ENCODE measurements at places on chromosomes 1 and 21.
A peak's percentile ranks its signal among the peaks of the same experiment; 100 is the strongest.

DNA sequence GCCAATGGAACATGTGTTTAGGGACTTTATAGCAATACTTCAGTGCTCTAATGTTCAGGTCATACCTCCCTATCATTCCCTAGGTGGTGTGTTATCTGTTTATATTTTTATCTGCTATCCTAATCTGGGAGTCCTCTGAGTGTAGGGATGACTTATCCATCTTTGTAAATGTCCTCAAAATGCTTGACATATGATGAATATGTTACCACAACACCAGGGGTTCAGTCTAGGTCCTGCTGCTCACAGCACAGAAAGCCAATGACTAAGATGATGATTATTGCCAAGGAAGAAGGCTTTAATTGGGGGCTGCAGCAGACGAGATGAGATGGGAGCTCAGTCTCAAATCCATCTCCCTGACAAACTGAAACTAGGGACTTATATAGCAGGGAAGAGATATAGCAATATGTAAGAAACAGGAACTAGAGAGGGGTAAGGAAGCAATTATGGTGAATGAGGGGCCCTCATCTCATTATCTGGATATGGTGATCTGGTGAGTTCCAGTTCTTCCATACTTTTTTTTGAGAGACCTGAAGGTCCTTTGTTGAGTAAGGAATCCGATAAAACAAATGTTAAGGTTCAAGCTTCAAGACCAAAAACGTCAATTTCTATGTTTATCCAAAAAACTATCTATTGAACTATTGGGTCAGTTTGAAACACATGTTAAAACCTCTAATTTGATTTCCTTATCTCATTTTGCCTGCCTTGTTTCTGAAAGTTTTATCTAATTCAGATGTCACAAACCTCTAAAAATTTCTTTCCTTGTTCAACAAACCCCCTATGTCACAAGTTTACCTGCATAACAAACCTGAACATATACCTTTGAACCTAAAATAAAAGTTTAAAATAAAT, 256.7 kb upstream of the CACYBP start:
- DNase-seq, result no peak

- DNase-seq, result no peak
Observed at GRCh38 chr1:12106153-12106552, 43.0 kb downstream of the TNFRSF8 start.

DNA sequence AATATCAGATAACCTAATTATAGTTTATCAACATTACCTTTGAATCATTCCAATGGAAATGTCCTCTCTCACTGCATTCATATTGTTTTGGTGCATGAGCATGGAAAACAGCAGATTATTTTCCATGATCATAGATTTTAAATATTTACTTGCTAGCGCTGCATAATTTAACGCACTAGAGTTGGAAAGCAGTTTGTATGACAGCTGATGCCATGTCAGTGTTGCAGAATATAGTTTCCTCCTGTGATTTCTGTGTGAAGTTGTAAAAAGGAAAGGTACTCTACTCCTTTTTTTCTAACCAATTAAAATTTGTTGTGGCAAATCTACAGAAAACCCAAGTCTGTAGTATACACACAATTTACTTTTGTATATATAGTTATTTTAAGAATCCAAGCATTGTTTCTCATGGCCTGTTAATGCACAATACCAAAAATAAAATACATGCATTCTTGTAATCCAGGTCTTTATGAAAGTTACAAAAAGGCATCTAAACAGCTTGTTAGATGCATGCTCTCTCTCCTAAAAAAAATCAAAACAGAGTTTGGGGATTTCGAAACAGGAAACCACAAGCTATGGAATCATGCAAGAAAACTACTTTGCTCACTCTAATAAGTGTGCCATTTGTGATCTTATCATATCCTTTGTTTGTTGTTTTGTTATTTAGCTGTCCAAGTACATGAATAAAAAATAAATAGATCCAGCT, 1.9 kb upstream of the ATG4C start:
- no peak for DNase-seq

DNA sequence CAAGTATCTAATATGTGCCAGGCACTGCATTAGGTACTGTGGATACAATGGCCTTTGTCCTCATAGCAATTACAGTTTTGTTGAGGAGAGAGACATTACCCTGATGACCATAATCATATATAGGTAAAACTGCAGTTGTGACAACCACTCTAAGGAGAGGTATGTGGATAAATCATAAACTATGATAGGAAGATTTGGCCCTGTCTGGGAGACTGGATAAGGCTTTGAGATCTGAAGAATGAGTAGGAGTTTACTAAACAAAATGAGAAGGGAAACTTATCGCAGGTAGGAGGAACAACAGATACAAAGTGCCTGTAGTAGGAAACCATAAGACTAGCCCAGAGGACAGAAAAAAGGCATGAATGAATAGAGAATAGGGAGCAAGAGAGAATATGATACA, 4.4 kb downstream of the TMCO1 start:
- DNase-seq, result no peak

DNA sequence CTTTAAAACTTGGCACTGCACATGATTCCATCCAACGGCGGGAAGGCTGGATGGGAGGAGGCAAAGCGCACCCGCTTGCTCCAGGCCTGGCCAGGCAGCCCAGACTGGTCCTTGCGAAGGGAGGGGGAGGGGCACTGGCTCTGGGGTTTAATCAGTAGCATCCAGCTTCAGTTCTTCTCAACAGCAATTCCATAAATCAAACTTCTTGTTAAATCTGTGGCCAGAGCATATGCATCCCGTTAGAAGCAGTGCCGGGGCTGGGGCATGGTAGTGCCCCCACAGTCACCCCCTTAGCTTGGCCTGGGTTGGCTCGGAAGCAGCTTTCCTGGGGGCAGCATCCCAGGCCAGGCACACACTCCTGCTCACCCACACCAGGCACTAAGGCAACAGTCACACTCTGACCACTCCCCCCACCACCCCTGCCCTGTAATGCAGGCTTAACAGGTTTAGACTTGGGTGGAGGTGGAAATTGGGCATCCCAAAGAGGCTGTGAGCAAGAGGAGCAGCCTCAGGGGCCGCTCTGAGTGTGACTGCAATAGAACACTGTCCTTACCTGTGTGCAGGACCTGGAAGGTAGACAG, 94.1 kb upstream of the CASZ1 start:
- no peak for DNase-seq

GRCh38 chr1:172944931-172945330, 105.8 kb downstream of the TNFSF18 start:
- no peak for DNase-seq

DNA sequence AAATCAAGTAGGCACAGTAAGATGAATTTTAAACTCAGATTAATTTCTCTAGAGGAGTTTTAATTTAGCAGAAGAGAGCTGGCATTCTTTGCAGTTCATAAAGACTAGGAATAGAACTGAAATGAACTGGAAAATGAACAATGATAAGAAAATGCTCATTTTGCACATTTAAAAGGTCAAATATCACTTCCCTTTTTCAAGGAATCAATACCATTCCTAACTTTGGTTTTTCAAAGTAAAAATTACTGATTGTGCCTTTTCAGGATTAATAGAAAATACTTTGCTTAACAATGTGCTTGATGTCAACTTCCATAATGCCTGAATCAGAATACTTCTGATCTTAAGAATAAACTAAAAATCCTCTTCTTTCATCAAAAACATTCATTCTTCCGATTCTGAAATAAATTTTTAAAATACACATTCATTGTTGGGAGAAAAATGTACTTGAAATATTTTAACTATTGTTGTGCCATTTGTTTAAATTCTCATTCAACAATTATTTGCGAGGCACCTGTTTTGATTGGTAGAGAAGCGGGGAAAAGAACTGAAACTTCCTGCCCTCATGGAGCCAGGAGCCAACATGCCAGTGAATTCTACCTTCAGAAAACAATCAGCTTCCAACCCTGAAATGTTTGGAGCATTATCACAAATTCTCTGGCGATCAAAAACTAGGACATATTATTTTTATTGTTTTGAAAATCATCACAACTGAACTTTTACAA, 2.1 kb downstream of the SCAF4 start:
- no peak for DNase-seq

GRCh38 chr1:230877146-230877923, 9.0 kb upstream of the C1orf198 start:
- no peak for DNase-seq

GRCh38 chr1:15610167-15610566, 7.1 kb upstream of the DDI2 start:
- DNase-seq, result no peak

GRCh38 chr1:203408486-203409481, 57.9 kb upstream of the FMOD start:
- DNase-seq, result no peak

GRCh38 chr1:231508941-231509340, 19.5 kb upstream of the TSNAX start:
- DNase-seq, result no peak

DNA sequence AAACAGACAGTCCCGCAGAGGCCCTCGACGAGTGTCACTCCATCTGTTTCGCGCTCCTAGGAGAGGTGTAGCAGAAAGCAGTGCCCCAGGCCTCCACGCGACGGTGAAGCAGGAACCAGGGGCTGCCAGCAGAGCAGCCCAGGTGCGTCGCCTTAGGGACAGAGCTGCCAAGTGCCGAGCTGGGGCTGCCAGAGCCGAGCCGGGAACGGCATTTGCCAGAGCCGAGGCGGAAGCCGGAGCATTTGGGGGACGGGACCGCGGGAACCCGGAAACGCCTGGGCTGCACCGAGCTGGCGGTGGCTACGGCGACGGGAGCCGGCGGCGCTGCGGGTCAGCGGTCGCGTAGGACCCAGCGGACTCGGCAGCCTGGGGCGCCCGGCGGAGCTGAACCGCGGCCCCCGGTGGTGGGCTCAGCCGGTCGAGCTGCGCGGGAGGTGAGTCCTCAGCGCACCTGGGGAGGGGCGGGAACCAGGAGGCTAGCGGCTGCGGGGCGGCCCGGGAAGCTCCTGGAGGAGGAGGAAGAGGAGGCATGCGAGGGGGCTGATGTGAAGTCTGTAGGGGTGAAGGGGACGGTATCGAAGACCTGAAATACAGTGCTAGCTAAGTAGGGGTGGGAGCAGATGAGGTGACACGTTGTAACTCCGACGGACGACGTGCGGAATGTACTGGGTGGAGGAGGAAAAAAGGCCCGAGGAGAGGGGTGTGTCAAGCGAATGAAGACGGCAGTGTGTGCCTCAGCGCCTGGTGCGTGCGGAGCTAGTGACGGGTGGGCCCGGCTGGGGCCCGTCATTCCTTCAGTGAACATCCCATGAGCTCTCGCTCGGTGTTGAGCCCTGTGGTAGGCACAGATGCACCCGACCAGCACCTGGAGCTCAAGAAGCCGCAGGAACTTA, at the start of gene SLC35A3:
Gene SLC35A3 (plus strand): TSS at position 268 of the 893 bp plus-strand sequence. CDS start 23,559 bp downstream, outside the sequence.
- DNase-seq, result peak; percentile 35

GRCh38 chr1:33322109-33322508, 1.2 kb upstream of the A3GALT2 start:
- no peak for DNase-seq

GRCh38 chr1:97252076-97252475, 530.5 kb downstream of the PTBP2 start:
- no peak for DNase-seq

DNA sequence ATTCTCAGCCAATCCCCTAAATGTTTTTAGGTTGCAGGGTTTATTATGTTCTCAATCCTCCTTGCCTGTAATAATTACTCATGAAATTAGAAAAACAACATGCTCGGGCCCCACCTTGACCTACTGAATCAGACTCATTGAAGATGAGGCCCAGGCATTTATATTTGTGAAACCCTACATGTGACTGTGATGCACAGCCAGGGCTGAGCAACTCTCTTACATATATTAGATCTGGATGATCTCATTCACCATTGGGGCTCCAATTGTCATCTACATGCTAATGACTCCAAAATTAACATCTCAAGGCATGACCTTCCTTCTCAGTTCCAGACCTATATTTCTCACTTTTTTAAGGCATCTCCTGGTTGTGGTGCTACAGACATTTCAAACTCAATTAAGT, 103.3 kb downstream of the WDR3 start:
- no peak for DNase-seq

DNA sequence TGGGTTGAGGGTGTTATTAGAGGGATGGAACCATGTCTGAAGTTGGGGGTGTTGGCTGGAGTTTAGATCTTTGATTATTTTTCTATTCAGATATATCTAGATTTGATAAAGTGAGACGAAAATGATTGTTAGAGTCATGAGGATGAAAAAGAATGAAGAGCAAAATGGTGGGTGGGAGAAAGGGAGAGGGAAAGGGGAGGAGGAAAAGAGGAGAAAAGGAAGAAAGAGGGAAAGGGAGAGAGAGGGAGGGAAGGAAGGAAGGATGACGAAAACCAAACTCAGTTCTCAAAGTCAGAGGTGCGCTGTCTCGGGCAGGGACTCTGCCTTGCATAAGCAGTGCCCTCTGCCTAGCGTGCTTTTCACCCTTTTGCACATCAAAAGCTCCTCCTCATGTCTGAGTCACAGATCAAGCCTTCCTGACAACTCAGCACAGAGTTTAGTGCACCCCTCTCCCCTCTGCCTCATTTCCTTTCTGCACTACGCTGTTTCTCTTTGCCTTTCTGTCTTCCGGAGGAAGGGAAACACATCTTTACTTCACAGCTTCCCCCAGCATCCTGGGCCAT, 225.8 kb upstream of the PROX1 start:
- DNase-seq, result no peak

DNA sequence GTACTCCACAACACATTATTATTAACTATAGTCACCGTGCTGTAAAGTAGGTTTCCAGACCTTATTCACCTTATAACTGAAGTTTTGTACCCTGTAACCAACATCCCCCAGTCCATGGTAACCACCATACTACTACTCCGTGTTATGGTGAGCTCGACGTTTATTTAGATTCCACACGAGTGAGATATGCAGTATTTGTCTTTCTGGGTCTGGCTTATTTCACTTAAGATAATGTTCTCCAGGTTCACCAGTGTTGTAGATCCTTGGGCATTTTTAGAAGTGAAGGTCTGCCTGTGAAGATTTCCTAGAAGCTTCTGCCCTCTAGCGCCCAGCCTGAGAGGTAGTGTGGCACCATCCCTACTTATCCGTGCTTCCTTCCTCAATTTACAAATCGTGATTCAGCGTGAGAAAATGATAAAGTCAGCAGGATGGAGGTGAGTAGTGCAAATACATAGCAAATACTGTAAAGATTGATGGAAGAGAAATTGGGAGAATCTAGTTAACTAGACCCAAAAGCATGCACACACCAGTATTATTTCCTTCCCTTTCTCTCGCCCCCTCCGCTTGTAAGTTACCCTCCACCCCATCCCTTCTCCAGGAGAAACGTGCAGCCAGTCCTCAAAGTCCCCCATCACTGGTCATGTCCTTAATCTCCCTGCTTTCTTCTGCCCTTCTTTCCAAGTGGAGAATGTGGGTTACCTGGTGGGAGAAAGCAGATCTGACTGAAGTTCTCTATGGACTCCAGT, 36.0 kb upstream of the DISC1 start:
- peak; percentile 11 for DNase-seq

DNA sequence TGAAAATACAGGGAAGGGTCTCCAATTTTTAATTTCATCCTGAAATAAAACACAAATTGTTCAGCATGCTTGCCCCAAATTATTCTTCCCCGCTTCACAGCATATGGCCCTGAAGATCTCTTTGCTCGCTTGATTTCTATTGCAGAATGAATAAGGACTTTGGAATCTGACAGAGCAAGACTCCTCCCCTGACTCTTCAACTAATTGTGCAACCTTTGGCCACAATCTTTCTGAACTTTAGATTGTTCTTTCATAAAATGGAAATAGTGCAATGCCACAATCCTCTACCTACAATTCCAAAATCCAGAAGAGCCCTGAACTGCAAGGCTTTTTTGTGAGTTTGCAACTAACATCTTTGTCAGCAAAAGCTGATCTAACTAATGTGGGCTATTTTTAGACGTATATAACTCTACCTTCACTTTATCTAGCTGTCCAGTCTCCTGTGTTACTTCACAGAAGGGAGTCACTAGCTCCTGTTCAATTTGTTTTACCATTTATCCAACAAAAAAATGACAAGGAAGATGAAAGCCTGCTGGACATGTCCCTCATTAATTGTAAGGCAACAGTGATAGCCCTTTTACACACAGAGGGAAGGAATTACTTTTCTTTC, 13.4 kb downstream of the RNASEL start:
- DNase-seq, result no peak
